ENCODE measurements at places on chromosomes 4 and X. TPM values are rescaled to one million over a fixed set of nuclear protein-coding genes. Genes with fewer than 3 reads are reported as not detected.

Gene PPEF1
- 0.58 TPM for polyA plus RNA-seq

Gene LRBA
- 29.4 TPM for polyA plus RNA-seq

Gene FTSJ1
- 85.4 TPM for polyA plus RNA-seq

Gene FGF5
- polyA plus RNA-seq: 1.8 TPM

Gene SPANXB1
- not detected for polyA plus RNA-seq

Gene ZDHHC15
- polyA plus RNA-seq: 0.05 TPM

Gene CSAG1
- not detected for polyA plus RNA-seq

Gene ASB12
- polyA plus RNA-seq: 0.19 TPM

Gene ODAPH
- not detected for polyA plus RNA-seq

Gene SORCS2
- polyA plus RNA-seq: not detected

Gene SPANXN4
- polyA plus RNA-seq: not detected

Gene BGN
- 0.06 TPM for polyA plus RNA-seq

Gene KDR
- not detected for polyA plus RNA-seq

Gene RTL9
- 0.24 TPM for polyA plus RNA-seq

Gene KLHL4
- not detected for polyA plus RNA-seq

Gene EIF4E
- 195 TPM for polyA plus RNA-seq

Gene ADH7
- not detected for polyA plus RNA-seq

Gene CLDN22
- not detected for polyA plus RNA-seq

Gene ABCE1
- 124 TPM for polyA plus RNA-seq

Gene RTL5
- not detected for polyA plus RNA-seq

Gene PCDH7
- polyA plus RNA-seq: not detected

Gene PPARGC1A
- not detected for polyA plus RNA-seq

Gene ERVMER34-1
- not detected for polyA plus RNA-seq

Gene SLC34A2
- polyA plus RNA-seq: not detected

Gene DKK2
- not detected for polyA plus RNA-seq

Gene MAGEE1
- 0.59 TPM for polyA plus RNA-seq

Gene GPRIN3
- not detected for polyA plus RNA-seq

Gene MAGEE2
- polyA plus RNA-seq: not detected

Gene INTS6L
- polyA plus RNA-seq: 10.9 TPM

Gene MOSPD2
- 6.8 TPM for polyA plus RNA-seq

Gene SPATA4
- polyA plus RNA-seq: not detected

Gene OTUD6A
- polyA plus RNA-seq: not detected

Gene ASMTL
- 31.8 TPM for polyA plus RNA-seq

Gene GPAT3
- polyA plus RNA-seq: 0.51 TPM

Gene AFF1
- polyA plus RNA-seq: 22.4 TPM
